Fibroblast of lung (primary cell): ENCODE measurements at places on chromosomes 2 and 18.

DNA sequence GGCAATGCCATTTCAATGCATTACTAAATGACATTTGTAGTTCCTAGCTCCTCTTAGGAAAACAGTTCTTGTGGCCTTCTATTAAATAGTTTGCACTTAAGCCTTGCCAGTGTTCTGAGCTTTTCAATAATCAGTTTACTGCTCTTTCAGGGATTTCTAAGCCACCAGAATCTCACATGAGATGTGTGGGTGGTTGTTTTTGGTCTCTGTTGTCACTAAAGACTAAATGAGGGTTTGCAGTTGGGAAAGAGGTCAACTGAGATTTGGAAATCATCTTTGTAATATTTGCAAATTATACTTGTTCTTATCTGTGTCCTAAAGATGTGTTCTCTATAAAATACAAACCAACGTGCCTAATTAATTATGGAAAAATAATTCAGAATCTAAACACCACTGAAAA is 45.3 kb downstream of the HADHB start:
- DNase-seq = no peak

- no peak for DNase-seq
These were observed 154.0 kb downstream of the INHBB start for GRCh38 chr2:120499784-120500495.

- DNase-seq = peak; percentile 16
These were observed 84.3 kb downstream of the ACOXL start for GRCh38 chr2:110816404-110817365.

DNA sequence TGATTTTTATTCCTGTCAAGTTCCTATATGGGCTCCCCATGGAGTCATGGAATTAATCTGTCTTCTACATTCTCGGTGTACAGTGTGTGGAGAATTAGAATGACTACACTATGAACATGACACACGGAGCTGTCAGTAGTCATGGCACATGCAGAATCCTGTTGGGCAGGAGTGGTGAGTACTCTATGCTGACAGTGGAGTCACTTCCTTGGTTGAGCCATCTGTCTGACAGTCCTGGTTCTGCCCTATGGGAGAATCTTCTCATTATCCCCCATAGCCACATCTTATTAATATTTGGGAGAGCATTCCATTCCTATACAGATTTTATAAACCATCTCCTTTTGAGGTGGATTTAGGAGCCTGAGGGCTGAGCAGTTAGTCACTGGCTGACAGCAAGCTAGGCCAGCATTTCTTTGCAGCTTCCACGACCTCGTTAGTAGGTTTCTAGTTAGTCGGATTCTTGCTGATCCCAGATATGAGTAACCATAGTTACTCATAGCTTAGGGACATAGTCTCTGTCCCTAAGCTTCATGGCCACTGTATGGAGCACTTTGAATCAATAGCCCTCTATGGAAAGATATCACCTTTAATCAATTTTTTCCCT is 90.6 kb downstream of the MDH1 start:
- DNase-seq = no peak
